Kidney (tissue), 22 donors: ENCODE measurements at places on chromosomes 13 and 19.

GRCh38 chr19:814152-815078 lies 7.3 kb downstream of the PLPPR3 start:
- no peaks in the 10 kb centered on the region for H3K4me1 ChIP-seq
- DNase-seq = peak; percentile 58
- no peaks in the 10 kb centered on the region for H3K27me3 ChIP-seq
- H3K36me3 ChIP-seq = peaks cover 11% of the 10 kb centered on the region

GRCh38 chr19:6223461-6224307 lies 56.1 kb downstream of the MLLT1 start:
- H3K4me1 ChIP-seq = peaks cover 3% of the 10 kb centered on the region
- peaks cover 21% of the 10 kb centered on the region for H3K36me3 ChIP-seq
- H3K27me3 ChIP-seq = no peaks in the 10 kb centered on the region

GRCh38 chr13:103284466-103284865 lies 218.2 kb upstream of the SLC10A2 start:
- no peaks in the 10 kb centered on the region for H3K4me1 ChIP-seq
- no peak for DNase-seq
- no peaks in the 10 kb centered on the region for H3K27me3 ChIP-seq
- no peak overlapping the region for H3K27ac ChIP-seq
- H3K4me3 ChIP-seq = no peak overlapping the region

DNA sequence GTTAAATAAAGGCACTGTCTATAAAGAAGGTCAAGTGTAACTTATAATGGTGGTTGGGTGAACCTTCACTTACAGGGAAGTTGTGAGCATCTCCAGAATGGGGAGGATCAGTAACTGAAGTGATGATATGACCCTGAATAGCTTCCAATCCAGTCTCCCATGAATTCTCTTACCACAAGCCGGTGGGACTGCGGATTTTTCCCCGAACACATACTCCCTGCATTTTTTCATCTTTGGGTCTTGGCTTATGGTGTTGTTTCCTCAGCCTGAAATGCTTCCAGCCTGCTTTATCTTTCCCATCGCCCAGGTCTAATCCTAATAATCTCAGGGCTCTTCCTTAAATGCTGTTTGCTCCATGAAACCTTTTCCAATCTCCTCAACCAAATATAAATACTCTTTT lies 2.0 kb upstream of the CSNK1A1L start:
- no peaks in the 10 kb centered on the region for H3K4me1 ChIP-seq
- no peaks in the 10 kb centered on the region for H3K27me3 ChIP-seq
- no peak overlapping the region for H3K27ac ChIP-seq
- H3K4me3 ChIP-seq = no peak overlapping the region
- H3K36me3 ChIP-seq = no peaks in the 10 kb centered on the region
- DNase-seq = no peak

DNA sequence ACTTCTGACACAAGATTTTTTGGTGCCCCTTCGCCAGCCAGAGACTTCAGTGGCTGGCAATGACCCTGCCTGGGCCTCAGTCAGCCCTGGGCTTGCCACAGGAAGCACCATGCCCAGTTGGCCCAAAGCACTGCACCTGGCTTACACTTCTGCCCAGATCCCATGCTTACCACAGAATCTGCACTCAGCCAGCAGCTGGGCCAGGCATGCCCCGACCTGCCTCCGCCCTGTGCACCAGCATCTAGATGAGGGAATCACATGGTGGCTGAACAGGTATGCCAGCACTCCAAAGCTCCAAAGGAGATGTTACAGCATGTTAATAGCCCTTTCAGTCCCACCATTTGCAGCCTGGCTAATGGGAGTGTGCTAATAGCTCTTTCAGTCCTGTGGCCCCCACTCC lies 690.9 kb downstream of the SLITRK6 start:
- no peak overlapping the region for H3K4me3 ChIP-seq
- H3K27me3 ChIP-seq = no peaks in the 10 kb centered on the region
- no peaks in the 10 kb centered on the region for H3K36me3 ChIP-seq
- DNase-seq = no peak
- no peak overlapping the region for H3K27ac ChIP-seq
- H3K4me1 ChIP-seq = no peaks in the 10 kb centered on the region

DNA sequence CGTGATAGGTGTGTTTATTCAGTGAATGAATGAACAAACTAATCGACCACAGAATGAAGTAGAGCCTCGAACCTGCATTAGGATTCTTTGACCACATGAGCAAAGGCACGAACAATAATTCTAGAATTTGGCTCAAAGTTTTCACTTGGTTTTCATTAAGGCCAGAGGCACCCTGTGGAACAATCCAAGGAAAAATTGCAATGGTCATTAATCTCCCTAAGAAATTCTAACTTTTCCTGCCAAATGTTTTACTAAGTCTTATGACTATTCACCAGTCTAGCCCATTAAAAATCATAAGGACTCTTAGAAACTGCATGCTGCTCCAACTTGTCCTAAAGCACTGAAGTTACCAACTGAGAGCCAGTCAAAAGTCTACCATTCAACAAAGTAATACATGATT lies 271.7 kb downstream of the EFNB2 start:
- no peak overlapping the region for H3K4me3 ChIP-seq
- no peaks in the 10 kb centered on the region for H3K4me1 ChIP-seq
- no peak for DNase-seq
- H3K27ac ChIP-seq = no peak overlapping the region

DNA sequence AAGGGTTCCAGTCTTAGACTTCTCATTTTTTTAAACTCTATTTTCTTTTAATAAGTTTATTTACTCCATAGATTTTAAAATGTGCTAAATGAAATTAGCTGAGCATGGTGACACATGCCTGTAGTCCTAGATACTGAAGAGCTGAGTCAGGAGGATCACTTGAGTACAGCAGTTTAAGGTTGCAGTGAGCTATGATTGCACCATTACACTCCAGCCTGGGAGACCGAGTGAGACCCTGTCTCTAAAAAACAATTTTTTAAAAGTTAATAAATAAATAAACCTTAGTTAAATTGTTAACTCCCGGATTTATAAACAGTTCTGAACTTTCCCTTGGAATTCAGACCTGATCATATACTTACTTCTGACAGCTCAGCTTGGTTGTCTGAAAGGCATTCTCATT lies 32.5 kb downstream of the PCDH20 start:
- no peak overlapping the region for H3K4me3 ChIP-seq
- no peak for DNase-seq
- H3K36me3 ChIP-seq = no peaks in the 10 kb centered on the region
- H3K27me3 ChIP-seq = no peaks in the 10 kb centered on the region

DNA sequence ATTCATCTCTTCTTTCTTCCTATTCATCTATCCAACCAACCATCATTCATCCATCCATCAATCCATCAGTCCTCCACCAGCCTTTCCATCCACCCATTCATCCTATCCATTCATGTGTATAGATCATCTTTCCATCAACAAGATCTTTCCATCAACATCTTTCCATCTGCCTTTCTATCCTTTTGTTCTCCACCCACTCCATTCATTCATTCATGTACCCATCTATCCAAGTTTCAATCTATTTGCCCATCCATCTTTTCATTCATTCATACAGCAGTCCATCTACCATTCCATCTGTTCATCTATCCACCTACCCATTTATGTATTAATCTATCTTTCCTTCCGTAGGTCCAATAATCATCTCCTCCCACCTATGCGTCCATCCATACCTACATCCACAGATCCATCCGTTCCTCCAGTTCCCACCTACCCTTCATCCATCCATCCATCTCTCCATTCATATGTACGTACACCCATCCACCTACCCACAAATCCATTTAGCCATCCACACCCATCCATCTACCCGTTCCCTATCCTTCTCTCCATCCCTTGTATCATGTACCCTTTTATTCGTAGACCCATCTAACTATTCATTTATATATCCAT lies 53.3 kb downstream of the RYR1 start:
- H3K27ac ChIP-seq = no peak overlapping the region
- no peaks in the 10 kb centered on the region for H3K4me1 ChIP-seq
- H3K36me3 ChIP-seq = no peaks in the 10 kb centered on the region
- no peak for DNase-seq
